ENCODE measurements at places on chromosomes 2 and 18.

GRCh38 chr2:65527451-65528240, 95.2 kb upstream of the SPRED2 start:
- no peak for DNase-seq

- no peak for DNase-seq
Measured at GRCh38 chr2:75317316-75317715, 118.0 kb upstream of the TACR1 start.

DNA sequence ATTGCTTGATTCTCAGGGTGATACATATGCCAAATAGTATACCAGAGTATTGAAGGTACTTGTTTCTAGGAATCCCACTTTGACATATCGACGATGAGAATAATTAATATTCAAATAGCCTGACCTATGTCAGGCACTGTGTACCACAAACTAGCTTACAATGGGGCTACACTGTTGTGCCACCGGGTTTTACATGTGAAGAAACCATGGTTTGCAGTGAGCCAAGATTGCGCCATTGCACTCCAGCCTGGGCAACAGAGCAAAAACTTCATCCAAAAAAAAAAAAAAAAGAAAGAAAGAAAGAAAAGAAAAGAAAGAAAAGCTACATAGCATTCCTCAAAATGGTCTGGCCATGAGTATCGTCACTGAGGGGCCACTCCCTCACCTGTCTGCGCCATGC, 25.5 kb downstream of the GYPC start:
- no peak for DNase-seq

DNA sequence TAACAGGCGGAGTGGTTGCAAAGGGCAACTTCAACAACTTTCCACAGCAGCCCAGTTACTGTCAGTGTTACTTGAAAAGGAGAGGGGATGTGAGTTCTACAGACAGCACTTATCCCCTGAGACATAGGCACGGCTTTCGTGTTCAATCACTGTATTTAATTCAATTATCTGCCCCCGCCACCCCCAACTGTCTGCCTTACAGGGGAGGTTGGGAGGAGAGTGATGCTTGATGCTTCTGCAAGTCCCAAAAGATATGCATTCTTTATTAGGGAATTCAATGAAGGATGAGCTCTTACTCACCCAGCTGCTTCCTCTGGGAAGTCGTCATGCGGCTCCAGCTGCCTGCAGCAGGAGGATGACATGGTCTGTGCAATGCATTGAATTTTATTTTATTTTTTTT, 639.9 kb downstream of the DCC start:
- DNase-seq: no peak

GRCh38 chr18:48715711-48716361, 177.0 kb downstream of the CTIF start:
- no peak for DNase-seq

DNA sequence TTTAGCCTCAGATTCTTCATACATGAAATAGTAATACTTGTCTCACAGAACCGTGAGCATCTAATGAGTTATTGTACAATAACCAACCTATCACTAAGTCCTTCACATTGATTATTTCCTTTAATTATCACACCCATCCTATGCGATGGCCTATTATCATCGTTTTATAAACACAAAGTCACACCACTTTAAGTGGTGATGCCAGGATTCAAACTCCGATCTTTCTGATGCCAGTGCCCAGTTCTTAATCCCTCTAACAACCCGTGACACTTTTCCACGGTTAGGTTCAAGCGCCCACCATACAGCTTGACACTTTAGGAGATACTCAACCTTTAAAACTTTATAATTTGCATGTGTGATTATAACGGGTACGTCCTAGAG, 523 bp upstream of the ALMS1 start:
- DNase-seq: no peak
